Uterus (tissue), 4 donors: ENCODE measurements at places on chromosomes 1 and 21.

GRCh38 chr1:25527226-25527846 lies 16.1 kb upstream of the LDLRAP1 start:
- no peaks in the 10 kb centered on the region for H3K4me1 ChIP-seq
- no peak for DNase-seq
- no peaks in the 10 kb centered on the region for H3K36me3 ChIP-seq
- no peak overlapping the region for H3K4me3 ChIP-seq
- no peak overlapping the region for H3K27ac ChIP-seq

GRCh38 chr1:89125240-89125912 lies 538 bp downstream of the GBP2 start:
- peak overlapping the region; percentile 44 for H3K4me3 ChIP-seq
- peak overlapping the region; percentile 79 for H3K27ac ChIP-seq
- H3K36me3 ChIP-seq: no peaks in the 10 kb centered on the region
- no peaks in the 10 kb centered on the region for H3K4me1 ChIP-seq

DNA sequence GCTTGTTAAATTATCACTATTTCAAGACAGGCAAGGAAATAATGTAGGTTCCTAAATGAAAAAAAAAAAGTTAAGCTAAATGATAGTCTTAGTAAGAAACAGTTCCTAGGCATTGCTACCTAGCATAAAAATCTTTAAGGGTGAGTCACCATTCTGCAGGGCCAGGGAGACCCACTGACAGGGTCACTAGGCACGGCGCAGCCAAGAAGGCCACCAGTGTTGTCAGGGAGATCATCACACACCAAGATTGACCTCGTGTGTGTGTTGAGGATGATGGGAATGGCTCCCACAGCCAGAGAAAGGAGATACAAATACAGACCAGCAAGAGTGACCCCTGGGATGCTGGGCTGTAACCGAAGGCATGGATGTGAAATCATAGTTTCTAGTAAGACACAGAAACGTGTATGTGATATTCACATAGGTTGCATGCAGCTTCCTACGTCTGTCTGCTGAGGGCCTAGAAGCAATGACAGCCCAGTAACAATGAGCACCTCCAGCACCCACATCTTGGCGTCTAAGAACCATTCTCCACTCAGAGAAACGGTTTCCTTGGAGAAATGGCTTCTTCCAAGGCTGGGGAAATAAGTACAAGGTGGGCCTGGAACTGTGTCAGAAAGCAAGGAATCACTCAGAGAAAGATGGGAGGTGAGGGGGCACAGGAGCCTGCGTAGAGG lies 29.1 kb downstream of the RIPK4 start:
- H3K4me3 ChIP-seq: no peak overlapping the region
- H3K36me3 ChIP-seq: no peaks in the 10 kb centered on the region

DNA sequence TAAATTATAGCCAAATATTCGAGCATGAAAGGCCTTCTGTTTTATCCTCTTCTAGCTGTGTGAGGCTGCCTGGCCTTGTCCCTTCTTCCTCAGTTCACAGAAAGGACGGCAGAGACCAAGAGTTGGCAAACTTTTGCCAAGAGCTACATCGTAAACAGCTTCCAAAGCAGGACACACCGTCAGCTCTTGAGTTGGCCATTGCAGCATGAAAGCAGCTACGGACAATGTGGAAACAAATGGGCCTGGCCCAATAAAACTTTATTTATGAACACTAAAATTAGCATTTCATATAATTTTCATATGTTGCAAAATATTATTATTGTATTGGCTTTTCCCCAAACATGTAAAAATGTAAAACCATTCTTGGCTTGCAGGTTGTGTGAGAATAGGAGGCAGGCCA lies 10.7 kb downstream of the C21orf58 start:
- H3K36me3 ChIP-seq: no peaks in the 10 kb centered on the region
- no peak overlapping the region for H3K27ac ChIP-seq
- no peak for DNase-seq
